ENCODE measurements at places on chromosomes 3 and 15.

GRCh38 chr3:37456781-37457180, 282.4 kb upstream of the LRRFIP2 start:
- no peak for DNase-seq

DNA sequence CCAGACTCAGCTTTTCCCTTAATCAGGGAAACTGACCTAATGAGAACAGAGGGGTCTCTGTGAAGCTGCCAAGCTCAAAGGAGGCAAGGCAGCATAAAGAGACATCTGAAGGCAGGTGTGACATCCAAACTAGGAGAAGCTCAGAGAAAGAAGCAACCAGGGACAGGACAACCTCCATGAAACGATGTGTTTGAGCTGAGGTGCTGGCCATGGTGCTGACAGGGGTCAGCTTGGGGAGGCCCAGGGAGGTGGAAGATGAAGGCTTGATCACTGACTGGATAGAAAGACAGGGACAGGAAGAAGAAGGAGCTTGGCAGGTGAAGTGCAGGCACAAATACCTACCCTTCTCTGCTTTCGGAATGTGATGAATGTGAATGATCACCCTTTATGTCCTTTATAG, 179.5 kb upstream of the NSMCE3 start:
- DNase-seq = peak; percentile 14

DNA sequence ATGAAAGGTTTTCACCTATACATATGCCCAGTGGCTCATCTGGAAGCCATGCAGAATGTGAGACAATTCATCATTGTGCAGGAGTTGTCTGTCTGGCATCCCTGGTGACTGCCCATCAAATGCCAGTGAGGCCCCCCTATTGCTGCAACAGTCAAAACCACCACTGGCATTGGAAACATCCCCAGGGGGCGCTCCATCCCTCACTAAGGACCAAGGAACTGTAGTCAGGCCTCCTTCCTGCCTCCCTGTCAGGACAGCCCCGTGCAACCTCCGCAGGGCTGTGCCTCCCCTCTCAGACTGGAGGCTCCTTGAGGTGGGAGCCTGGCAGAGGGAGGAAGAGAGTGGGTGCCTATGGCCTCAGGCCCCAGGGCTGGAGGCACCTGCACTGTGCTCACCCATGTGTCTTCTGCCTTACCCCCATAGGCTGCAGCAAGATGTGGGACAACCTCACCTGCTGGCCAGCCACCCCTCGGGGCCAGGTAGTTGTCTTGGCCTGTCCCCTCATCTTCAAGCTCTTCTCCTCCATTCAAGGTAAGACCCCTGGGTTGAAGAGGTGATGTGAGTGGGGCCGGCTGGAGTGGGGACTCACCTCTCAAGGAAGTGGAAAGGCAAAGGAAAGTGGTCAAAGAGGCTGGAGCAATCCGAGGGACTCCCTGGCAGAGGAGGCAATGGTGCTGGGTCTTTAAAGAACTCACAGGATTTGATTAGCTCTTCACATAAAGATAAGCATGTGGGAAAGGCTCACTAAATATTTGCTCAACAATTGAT, 16.5 kb downstream of the VIPR1 start:
- DNase-seq = peak; percentile 53

GRCh38 chr3:43531835-43532234, 90.0 kb downstream of the ANO10 start:
- no peak for DNase-seq

- DNase-seq = no peak
Measured at GRCh38 chr3:18033581-18034108, 291.2 kb upstream of the TBC1D5 start.

- DNase-seq = peak; percentile 59
Measured at GRCh38 chr3:37174532-37175126, at the start of gene LRRFIP2. LRRFIP2 (minus strand) TSS chr3:37174582; CDS start chr3:37148983, 25,599 bp downstream.

All from Jurkat, Clone E6-1 (cell line).